Cardiac fibroblast (primary cell): ENCODE measurements at places on chromosomes 7 and 10.
A peak's percentile ranks its signal among the peaks of the same experiment; 100 is the strongest.

- no peak for DNase-seq
Measured at GRCh38 chr10:132007681-132008080, 26.0 kb upstream of the BNIP3 start.

- no peak for DNase-seq
Measured at GRCh38 chr10:103281753-103282152, 4.8 kb downstream of the INA start.

GRCh38 chr10:115851695-115852094 is 421.3 kb downstream of the GFRA1 start:
- DNase-seq = no peak

- DNase-seq = peak; percentile 77
Measured at GRCh38 chr10:21989453-21990154, 13.9 kb downstream of the DNAJC1 start.

- DNase-seq = no peak
Measured at GRCh38 chr7:11817111-11817740, 14.8 kb downstream of the THSD7A start.

DNA sequence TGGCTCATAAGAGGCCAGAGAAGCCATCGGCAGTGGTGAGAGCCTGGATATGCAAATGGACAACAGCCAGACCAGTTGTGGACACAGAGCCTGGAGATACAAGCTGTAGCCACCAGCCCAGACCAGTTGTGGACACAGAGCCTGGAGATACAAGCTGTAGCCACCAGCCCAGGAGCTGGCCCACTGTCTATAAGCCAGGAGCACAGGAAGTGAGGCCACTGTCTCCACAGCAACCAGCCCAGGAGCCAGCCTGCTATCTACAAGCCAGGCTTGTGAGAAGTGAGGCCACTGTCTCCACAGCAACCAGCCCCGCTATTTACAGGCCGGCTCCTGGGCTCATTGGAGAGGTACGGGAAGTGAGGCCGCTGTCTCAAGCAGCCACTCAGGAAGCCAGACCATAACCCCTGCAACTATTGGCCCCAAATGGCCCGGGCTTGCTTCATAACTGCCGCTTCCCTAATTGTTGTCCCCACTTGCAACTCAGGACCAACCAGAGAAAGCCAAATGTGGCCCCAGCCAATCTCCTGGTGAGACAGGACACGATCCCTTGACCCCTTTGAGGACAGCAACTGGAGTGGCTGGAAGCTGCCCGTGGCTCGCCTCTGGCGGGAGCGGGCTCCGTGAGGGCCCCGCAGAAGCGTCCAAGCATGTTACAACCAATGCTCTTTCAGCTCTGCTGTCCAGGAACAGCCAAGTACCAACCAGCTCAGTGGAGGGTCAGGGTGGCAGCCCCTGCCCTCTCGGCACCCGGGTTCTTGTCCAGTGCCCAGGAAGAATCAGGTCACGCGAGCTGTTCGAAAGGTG is 44.1 kb upstream of the CNPY1 start:
- DNase-seq = peak; percentile 63

DNA sequence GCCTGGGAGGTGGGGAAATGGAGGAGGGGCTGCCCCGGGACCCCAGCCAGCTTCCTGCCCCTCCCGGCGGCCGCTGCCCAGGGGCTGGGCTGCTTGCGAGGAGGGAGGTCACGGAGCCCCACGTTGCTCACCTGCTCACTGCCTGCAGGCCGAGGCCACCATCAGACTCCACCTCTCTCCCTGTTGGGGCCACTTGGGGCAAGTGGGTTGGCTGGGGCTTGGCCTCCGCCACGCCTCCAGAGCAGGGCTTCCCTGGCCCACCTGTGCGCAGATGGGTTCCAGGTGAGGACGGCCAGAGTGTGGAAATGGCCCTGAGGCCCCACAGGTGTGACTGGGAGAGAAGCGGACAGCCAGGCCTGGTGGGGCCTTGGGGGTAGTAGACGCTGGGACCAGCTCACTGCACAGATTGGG is 82.8 kb upstream of the DIP2C start:
- DNase-seq = no peak

DNA sequence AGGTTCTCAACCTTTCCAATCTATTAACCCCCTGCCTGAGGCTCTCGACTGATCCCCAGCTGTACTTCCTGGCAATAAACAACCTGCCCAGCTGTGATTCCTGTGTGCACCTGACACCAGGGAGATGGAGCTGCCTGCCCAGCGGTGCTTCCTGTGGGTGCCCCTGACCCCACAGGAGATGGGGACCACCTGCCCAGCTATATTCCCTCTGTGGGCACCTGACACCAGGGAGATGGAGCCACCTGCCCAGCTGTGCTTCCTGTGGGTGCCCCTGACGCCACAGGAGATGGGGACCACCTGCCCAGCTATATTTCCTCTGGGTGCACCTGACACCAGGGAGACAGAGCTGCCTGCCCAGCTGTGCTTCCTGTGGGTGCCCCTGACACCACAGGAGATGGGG is 184.0 kb downstream of the DIP2C start:
- DNase-seq = no peak

- peak; percentile 33 for DNase-seq
Measured at GRCh38 chr10:43078986-43079273, 2.1 kb downstream of the RET start.

DNA sequence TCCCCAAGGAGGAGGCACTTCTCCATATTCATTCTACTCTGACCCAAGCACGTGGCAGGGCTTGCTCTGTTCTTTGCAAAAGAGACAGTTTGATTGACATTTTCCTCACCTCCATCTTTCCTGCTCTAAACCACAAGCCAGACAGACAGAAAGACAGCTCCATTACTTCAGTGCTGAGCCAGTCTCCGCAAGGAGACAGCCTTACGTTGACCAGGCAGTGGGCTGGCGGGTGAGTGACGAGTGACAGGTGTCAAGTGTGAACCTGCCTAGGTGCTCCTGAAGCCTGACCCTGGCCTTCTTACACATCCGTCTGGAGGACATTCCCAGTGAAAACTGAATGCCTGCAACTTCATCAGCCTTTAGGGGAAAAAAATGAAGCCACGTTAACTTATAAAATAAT is 314.6 kb downstream of the TNS3 start:
- DNase-seq = no peak

DNA sequence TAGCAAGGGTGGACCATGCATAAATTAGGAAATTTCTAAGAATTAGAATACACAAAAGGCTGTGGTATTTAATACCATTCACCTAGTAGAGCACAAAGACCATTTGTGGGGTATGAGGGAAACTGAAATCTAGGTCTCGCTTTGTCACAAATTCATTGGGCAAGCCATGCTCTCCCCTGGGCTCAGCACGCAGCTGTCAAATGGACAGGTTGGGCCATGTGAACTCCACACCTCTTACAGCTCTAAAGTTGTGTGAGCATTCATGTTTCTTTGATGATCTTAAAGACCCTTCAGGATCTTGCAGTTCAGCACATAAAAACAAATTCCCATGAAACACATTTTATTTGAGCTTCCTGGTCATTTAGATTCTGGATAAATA is 121.3 kb downstream of the CHN2 start:
- DNase-seq = no peak

DNA sequence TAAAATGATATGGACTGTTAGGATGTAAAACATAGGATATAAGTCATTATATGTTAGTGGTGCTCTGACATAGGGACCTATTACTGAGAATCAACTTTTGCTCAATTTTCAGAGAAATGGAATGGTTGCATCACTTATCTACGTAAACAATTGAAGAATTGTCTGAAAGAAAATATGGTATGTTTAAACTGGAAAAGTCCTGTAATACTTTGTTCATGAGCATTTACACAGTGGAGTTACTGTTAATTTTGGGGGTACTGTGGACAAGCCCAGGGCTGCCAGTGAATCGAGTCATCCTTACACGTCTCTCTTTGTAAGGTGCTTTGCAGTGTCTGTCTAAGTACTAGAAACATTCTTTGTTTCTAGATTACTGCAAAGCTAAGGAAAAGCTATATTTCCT is 152.0 kb downstream of the ZNF22 start:
- no peak for DNase-seq

GRCh38 chr7:10266976-10267375 is 706.7 kb upstream of the PHF14 start:
- DNase-seq = no peak

- no peak for DNase-seq
Measured at GRCh38 chr7:885893-886625, 9.7 kb downstream of the GET4 start.

DNA sequence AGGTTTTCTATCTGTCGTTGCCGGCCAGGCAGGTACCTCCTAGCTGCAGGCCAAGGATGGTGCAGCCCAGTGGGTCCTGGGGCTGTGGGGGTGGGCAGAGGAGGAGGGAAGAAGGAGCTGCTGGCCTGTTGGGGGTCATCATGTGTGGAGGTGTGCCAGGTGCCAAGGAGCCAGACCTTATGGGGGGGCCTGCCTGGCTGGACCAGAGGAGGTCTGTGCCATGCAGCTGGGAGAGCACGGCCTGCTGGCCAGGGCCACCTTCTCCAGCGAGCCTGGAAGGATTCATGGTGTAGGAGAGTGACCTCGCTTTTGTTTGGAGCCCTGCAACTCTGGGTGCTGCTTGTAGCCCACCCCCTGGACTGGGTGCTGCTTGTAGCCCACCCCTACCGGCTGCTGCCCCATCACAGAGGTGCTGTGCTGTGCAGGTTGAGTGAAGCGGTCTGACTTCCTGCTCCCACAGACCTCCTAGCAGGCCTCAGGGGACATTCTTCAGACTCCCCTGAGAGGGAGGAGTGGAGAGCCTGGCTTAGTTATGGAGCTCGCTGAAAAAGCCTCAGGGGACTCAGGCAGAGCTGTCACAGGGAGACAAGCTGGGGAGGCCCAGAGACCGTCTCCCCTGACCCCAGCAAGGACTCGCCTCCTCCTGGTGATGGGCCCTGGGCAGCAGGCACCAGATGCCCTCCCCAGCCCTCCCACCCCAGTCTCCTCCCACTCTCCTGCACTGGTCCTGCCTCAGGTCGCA is 67.7 kb upstream of the AQP1 start:
- DNase-seq = no peak

- DNase-seq = peak; percentile 10
Measured at GRCh38 chr10:122974023-122974422, 6.2 kb upstream of the PSTK start.

- no peak for DNase-seq
Measured at GRCh38 chr10:97814996-97815395, 34.6 kb upstream of the GOLGA7B start.

DNA sequence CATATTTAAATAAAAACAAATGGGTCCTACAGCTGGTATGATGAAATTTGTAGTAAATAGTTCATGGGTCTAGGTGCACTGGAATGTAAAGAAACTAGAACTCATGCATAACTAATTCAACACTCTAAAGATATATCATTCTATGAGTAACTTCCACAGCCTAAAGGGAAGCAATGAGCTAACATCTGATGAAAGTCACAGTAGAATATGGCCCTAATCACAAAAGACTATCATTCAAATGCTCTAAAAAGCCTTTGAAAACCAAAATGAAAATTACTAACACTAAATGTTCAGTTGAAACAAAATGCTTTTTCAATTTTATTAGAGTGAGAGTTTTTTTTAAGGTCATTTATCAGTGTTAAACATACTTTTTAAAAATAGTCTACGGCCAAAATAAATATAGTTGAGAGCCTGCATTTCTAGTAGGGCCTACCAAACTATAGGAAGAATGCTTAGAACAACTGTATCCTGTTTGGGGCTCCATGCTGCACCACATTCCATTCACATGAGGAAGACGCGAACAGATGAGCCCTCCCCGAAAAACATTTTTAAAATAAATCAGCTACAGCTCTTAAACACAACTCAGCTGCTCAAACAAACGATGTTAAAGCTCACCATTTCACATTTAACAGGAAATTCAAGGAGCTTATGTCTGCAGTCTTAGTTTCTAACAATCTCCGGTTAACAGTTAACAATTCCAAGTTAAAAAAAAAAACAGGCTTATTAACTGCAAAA is 134.5 kb downstream of the NRBF2 start:
- peak; percentile 86 for DNase-seq

DNA sequence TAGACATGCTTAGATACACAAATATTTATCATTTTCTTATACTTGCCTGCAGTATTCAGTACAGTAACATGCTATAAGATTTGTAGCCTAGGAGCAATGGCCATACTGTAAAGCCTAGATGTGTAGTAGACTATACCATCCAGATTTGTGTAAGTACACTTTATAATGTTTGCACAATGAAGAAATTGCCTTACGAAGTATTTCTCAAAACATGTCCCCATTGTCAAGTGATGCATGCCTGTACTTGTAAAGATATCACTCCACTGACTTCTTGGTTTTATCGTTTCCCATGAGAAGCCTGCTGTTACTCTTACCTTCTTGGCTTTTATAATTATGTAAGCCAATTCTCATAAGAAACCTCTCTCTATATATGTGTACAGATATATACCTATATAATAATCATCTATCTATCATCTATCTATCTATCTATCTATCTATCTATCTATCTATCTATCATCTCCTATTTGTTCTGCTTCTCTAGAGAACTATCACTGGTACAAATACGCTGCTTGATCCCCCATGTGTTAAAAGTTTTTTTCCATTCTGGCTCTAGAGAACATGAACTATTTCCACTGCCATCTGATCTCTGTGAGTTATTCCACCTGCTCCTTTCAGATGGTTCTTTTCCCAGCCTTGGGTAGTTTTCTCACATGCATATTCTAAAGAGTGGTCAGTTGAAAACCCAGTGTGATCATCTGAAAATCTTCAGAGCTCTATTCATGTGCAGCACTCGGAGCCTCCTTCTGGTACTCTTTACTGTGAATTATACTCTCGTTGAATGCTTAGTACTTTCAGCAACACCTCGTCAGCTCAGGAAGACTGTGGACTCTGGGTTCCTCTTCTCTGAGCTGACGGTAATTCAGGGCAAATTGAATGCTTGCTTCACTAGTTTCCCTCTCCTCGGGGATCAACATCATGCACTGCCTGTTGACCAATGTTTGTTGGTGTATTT is 14.5 kb upstream of the VCL start:
- DNase-seq = no peak

DNA sequence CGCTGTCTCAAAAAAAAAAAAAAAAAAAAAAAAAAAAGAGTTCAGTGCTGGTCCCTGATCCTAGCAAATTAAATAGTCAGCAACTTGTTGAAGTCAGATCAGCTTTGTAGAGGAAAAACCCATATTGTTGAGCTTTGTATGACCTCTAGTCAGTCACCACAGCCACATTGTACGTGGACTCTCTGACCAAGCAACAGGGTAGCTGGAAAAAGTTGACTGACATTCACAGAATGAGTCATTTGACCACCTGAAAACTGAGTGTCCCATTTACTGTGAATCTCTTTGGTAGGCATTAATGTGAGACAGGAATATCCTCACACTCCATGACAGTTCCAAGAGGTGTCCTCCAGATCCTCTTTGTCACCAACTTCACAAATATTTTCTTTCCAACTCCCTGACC is 371.1 kb downstream of the LRRTM3 start:
- DNase-seq = no peak

DNA sequence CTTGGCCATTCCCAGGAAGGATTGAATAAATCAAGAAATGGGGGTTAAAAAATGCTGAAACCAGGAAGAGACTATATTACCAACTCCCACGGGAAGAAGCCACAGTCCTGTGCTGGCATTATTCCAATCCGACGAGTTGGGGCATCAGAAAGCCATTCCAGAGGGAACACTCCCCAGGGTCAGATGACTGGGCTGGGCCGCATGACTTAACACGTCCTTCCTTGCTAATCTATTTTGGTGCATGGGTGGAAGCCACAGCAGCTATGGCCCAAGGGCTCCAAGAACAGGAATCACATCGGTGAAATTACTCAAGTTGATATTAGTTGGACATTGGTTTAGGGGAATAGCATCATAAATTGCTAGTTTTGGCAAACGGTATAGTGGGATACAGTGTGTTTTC is 592.9 kb upstream of the NRP1 start:
- peak; percentile 55 for DNase-seq

GRCh38 chr7:23287612-23288011 is 11.5 kb upstream of the MALSU1 start:
- no peak for DNase-seq

GRCh38 chr10:130545122-130545521 is 408.9 kb downstream of the GLRX3 start:
- DNase-seq = no peak
